ENCODE measurements at places on chromosomes 1 and 21.

DNA sequence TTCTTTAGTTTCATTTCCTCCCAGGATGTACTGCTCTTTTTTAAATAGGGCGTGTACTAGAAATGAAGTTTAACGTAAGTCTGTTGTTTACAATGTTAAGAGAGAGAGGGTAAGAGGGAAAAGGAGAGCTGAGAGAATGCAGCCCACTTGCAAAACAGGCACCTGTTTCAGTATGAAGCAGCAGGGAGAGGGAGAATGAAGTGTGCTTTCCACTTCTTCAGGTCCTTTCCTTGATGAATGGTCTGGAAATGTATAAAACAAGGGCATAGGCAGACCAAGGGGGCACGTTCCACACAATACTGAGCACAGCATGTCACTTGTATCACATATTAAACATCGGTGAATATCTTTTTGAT is 2.0 kb downstream of the KCNA3 start:
- DNase-seq, result no peak

GRCh38 chr1:201054091-201054543 is 30.6 kb upstream of the KIF21B start:
- no peak for DNase-seq

- no peak for DNase-seq
Measured at GRCh38 chr1:20308569-20308968, 17.9 kb downstream of the VWA5B1 start.

DNA sequence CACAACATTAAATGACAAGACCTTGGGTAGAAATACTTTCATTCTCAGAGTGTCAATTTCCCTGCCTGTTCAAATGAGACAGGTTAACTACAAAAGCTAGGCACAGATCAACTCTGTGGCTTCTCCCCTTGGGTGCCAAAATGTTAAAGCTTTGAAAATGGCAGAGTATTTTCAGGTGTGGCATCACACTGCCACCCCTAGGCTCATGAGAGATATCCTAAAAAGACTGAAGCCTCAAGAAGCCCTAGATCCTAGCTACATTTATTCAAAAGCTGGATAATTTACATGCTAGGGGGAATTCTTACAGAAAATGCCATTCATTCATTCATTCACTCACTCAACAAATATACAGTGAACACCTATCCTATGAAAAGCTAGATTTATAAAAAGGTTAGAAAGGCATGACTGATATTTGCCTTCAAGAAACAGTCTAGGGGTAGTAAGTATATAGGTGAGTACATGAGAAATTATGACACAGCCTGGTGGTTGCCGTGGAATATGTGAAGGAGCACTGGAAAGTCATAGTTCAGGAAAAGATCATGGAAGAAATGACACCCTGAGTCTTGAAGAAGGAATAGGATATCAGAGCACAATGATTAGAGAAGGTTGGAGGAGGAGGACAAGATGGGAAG is 15.9 kb upstream of the RAB4A start:
- no peak for DNase-seq

GRCh38 chr1:113783254-113784103 is 24.2 kb upstream of the PHTF1 start:
- no peak for DNase-seq

DNA sequence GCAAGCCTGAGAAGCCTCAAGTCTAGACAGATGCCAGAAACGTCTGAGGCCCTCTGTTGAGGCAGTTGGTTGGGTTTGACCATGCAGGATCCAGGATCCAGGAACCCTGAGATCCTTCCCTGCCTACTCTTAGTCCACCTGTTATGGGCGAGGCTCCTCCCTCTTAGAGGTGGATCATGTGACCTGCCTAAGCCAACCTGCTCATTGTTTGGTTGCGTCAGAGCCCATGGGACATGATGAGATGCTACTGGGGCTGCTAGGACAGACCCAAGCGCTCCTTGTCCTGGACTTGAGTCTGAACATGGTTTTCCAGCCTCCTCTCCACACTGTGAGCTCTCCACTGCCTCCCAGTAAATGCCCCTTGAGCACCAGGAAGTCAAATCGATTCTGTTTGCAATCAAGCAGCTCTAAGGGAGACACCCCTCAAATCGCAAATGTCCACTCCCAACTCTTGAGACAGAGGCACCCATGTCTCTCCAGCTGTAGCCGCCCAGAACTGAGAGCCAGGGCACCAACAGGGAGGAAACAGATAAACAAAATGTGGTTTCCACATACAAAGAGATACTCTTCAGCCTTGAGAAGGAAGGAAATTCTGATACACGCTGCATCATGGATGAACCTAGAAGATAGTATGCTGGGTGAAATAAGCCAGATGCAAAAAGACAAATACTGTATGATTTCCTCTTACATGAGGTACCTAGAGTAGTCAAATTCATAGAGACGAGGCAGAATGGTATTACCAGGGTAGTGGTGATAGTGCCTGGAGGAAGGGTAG is 31.7 kb upstream of the WNT4 start:
- no peak for DNase-seq

DNA sequence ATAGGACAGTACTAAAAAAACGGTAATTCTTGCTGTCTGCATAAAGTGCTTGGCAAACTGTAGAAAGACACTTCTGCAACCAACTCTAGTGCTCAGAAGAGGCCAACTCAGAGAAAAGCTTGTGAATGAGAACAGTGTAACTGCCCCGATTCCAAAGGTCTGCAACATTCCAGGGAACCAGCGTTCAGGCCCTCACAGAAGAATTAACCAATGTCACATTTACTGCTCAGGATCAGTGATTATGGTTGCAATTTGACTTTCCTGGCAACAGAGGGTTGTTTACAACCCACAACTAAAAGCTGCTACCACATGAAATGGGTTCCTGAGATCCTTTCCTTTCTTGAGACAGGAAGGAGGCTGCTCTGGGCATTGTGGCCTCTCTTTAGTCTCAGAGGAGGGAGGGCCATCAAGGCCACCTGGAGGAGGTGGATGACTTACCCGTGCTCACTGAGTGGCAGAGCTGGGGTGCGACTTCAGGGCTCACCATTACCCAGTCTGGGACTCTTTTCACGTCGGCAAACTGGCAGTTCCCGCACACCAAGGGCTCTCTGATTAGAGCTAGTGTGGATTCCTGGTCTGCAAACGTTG is 15.3 kb downstream of the SRSF4 start:
- no peak for DNase-seq

- no peak for DNase-seq
Measured at GRCh38 chr1:94927405-94928175, 680 bp upstream of the CNN3 start.

DNA sequence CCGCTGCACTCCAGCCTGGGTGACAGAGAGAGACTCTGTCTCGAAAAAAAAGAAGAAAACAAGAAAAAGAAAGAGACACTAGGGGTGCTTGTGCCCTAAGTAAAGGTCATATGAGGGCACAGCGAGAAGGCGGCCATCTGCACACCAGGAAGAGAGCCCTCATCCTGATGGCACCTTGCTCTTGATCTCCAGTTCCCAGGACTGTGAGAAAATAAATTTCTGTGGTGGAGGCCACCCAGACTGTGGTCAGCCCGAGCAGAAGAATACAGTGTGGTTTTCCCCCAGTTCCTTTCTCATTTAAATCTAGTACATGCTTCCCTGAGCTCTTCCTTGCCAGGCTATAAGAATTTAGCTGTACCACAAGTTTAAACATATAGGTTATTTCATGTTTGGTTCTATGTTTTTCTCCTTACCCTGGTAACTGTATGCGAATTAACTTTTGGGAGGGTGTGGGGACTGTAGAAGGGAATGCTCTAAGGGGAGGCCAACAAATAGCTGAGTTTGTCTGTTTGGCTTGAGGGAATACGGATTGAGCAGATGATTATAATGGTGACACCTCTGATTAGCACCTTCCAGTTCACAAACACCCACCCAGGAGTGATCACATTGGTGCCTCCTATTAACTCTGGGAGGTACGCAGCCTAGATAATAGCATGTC is 119.6 kb upstream of the ERRFI1 start:
- no peak for DNase-seq

DNA sequence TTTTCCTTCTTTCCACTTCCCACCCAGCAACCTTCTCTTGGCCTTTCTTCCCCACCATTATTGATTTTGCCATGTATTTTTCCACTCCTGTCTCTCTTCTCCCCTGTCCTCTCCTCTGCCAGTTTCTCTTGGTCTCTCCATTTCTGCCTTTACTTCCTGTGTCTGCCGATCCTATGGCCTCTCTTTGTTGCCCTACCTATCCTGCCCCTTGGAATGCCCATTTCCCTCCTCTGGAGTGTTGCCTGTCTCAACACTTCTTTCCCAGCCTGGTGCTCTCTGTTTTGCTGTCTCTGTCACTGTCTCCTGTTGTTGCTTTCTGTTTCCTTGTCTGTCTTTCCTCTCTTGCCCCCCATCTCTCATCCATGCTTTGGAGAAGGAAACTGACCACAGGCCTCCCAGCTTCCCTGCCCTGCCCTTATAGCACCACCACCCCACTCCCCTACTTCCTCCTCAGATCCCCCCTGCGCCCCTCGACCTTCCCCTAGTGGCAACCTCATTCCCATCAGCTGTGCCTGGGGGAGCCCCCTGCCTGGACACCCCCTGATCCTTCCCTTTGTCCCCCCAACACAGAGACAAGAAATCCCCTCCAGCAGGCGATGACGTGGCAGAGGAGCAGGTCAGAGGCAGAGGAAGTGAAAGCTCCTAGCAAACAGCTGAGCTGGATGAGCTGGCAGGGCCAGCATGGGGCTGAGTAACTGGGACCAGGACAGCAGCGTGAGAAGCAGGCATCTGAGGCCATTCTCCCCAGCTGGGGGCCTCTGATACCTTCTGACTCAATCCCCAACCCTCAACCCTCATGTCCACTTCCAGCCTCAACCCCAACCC is 6.6 kb upstream of the ETV3L start:
- DNase-seq, result no peak

- DNase-seq, result no peak
Measured at GRCh38 chr1:7516341-7516740, 254.8 kb upstream of the VAMP3 start.

- no peak for DNase-seq
Measured at GRCh38 chr1:33188572-33189275, 6.9 kb upstream of the TRIM62 start.

DNA sequence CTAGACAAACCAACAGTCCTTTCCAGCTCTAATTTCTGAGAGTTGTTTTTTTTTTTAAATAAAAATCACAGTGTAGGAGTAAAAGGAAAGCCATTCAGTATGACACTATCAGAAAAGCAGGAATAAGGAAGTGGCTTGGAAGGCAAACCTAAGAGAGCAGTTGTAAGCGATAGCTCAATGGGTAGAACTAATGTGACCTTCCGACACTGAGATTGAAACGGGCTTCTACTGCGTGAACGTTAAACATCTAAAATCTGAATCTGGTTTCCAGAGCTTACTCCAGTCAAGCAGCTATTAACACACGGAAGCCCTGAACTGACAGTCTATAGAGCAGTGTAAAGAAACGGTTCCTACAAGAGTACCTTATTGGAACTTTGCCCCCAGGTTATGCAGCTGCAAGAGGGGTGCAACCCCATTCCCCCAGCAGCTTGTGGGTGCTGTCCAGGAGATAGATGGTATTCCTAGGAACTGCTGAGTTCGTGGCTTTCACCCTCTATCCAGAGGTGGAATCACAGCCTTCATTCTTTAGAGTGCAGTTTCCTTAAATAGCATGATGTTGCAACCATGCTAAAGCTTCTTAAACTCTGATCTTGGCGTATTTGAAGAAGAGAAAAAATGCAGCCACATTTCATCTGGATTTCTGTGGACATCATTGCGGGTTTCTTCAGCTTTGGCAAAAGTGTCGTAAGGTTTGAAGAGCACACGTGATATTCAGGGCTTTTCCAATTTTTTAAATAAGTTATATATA is 3.3 kb upstream of the IRF2BP2 start:
- DNase-seq, result no peak

DNA sequence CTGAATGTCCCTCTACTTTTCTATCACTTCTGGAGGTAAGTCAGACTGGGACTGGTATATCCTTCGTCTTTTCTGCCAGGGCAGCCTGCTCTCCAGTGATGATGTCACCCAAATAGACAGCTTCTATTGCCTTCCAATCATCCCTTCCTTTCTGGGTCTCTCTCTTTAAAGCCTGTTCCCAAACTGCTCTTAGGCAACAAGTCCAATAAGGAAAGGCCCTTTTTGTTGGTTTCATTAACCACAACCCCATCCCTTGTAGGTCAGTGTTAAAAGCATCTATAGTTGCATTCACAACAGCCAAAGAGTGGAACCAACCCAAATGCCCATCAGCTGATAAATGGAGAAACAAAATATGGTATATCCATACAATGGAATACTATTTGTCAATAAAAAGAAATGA is 114.4 kb downstream of the CNIH3 start:
- DNase-seq, result no peak

GRCh38 chr1:172699111-172699510 is 40.2 kb downstream of the FASLG start:
- no peak for DNase-seq

DNA sequence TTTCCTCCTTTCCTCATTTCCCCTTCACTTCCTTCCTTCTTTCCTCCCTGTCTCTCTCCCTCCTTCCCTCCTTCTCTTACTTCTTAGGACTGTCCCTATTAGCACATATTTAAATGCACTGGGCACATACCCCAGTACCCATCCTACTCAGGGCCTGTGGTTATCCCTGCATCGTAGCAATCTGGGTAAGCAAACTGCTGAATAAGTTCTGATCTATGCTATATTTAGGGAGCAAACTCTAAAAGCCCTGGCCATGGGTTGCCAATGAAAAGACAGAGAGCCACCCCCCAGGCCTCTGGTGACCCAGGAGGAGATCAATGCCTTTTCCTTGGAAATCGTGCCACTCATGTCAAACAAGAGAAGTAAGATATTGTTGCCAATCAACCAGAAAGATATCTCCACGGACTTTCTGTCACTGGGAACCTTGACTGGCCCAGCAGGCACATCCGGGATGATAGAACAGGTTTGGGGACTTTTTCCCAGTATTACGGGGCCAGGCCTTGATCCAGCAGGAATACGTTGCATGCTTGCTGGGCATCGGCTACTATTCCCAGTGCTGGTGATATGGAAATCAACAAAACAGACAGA is 5.4 kb downstream of the FAM3B start:
- no peak for DNase-seq

GRCh38 chr1:228373004-228373680 is 33.5 kb downstream of the TRIM11 start:
- DNase-seq, result no peak

DNA sequence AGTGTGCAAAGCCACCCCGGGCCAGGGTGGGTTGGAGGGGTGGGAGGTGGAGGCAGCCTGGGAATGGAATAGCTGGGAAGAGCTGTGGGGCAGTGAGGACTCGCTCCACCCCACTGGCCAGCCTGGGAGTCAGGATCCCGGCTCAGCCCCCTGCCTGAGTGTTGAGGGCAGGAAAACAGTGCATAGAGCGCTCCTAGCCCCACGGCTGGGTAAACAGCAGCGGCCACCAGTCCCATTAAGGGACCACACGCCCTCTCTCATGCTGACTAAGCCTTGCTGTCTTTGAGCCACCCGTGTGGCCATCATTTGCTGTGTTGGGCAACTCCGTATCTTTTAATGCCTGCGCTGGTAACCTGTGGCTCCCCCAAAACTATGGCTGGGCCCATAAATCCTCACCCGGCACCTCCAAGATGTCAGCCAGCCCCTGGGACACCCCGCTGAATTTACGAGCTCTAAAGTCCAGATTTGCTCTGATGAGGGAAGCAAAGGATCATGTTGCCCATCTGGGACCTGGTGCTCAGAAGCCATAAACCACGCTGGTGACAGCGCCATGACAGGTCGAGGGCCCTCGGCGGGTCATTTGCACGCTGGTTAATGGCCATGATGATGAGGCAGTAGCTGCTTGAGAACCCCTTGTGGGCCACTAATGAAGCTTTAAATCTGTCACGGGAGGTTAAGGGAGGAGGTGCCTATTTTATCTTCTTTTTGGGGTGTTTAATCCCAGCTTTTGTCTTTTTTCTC is 34.9 kb downstream of the SYF2 start:
- no peak for DNase-seq

- DNase-seq, result no peak
Measured at GRCh38 chr1:41768583-41768982, 150.1 kb downstream of the HIVEP3 start.
